ENCODE measurements at places on chromosomes 4 and X. TPM values are rescaled to one million over a fixed set of nuclear protein-coding genes. Genes with fewer than 3 reads are reported as not detected.

SOD3 gene
- not detected for total RNA-seq

NWD2 gene
- total RNA-seq, result not detected

ZDHHC15 gene
- total RNA-seq, result not detected

OCIAD1 gene
- total RNA-seq, result 143 TPM

LRP2BP gene
- 1.4 TPM for total RNA-seq

FREM3 gene
- total RNA-seq, result not detected

RHOXF2 gene
- not detected for total RNA-seq

TIGD2 gene
- 9.6 TPM for total RNA-seq

DNA sequence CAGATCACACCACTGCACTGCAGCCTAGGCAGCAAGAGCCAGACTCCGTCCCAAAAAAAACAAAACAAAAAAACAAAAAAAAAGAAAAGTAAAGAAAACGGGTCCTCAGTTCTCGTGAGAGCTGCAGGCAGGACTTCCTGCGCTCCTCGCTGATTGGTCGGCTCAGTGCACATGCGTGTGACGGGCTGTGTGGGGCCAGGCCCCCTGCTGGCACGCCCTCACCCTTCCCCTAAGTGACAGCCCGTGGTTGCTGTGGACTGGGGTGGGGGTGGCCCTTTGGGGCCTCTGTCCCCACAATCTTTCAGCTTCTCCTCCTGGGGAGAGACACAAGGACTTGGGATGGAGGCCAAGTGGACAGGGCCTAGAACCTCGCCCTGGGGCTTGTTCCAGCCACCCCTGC lies at the start of gene FAM9B:
Gene FAM9B (minus strand): TSS at position 139 of the 400 bp plus-strand sequence. CDS start 1,141 bp downstream, outside the sequence.
- no peak for DNase-seq

DNA sequence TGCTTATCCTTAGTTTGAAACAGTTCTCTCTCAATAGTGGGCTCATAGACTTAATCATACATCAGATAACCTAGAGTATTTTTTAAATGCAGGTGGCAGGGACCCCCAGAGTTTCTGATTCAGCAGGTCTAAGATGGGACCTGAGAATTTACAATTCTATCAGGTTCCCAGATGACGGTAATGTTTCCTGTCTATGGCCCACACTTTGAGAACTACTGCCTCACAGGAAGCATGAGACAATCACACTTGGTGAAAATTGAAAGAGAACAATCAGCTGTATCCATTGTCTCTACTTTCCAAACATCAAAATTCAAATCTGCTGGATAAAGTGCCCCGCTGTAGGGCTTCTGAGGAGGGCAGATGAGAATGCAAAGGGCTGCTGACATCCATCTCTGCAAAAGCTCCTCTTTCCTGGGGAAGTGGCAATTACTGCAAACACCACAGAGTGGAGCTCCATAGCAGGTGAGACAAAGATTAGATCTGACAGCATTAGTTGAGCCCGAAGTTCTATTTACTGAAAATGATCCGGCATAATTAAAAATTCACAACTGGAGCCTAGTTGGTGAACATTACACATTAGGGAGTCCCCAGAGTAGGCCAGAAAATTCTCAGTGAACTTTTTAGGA lies 187.8 kb upstream of the MBNL3 start:
- DNase-seq, result no peak

DNA sequence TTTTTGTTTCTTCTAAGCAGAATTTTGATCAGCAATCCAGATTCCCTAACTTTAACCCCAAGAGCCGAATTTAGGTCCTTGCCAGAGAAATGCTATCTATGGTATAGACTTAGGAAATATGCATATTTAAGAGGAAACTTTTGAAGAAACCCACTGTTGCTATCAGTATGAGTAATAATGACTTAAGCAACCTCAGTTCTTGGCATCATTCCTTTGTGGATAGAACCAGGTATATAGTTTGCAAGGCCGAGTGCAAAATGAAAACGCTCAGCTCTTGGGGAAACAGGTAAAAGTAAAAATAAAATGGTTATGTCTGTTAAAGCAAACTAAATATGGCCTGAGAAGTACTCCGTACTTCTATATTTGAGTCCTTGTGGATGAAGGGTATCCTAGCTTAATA lies 78.1 kb downstream of the ARSF start:
- no peak for DNase-seq

GRCh38 chr4:19178835-19179234 lies 1072.9 kb upstream of the SLIT2 start:
- no peak for DNase-seq

DNA sequence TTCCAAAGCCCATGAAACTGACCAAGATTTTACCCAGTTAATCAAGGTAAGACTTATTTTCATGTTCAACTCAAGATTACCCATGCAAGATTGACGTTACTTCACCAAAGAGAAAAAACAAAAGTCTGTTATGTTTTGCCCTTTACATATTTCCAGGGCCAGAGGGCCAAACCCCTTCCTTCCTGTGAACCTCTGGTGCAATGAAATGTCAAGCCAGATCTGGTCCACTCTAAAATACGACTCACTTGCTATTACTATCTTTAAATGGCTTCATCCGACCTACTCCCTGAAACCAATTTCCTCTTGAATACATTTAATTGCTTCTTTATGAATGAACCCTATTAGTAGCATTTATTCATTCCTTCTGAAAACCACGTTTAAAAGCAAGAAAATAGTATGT lies 33.0 kb downstream of the TSPAN5 start:
- DNase-seq, result no peak

GRCh38 chr4:145589916-145590702 lies 29.1 kb upstream of the MMAA start:
- DNase-seq, result no peak

- no peak for DNase-seq
Observed at GRCh38 chr4:142435599-142436235, 410.4 kb downstream of the INPP4B start.

GRCh38 chr4:67909905-67910584 lies 26.2 kb upstream of the TMPRSS11D start:
- DNase-seq, result peak; percentile 44

DNA sequence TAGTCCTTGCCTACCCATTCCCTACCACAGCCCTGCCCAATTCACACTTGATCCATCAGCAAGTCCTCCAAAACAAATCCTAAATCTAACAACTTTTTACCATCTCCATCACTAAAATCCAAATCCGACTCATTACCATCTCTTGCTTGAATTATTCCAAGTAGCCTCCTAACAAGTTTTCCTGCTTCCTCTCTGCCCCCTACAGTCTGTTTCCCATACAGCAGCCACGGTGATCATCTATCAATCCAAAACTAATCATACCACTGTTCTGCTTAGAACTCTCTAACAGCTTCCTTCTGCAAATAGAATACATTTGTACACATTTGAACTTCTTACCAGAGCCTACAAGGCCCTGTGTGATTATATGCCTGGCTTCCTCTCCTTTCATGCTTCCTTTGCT lies 133.0 kb downstream of the SHROOM4 start:
- no peak for DNase-seq

DNA sequence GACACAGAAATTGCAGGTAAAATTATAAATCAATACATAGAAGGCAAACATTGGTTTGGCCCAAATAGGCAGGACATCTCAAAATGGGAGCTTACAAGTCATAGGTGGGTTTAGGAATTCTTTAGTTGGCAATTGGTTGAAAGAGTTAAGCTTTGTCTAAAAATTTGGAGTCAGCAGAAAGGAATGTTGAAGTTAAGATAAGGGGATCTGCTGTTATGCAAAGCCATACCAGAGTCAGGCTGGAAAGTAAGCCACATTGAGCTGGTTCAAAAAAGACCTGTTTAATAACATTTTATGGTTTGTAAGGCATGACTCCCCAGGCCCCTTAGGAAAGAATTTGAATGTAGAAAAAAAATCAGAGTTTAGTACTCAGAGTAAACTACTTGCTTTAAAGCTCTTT lies 92.6 kb downstream of the IL13RA2 start:
- no peak for DNase-seq

GRCh38 chrX:817759-818300 lies 187.2 kb downstream of the SHOX start:
- DNase-seq, result no peak

GRCh38 chr4:80897537-80898303 lies 132.8 kb upstream of the BMP3 start:
- DNase-seq, result no peak

- DNase-seq, result no peak
Observed at GRCh38 chr4:665381-665750, 8.7 kb downstream of the ATP5ME start.

GRCh38 chrX:17390419-17390850 lies 15.4 kb downstream of the NHS start:
- no peak for DNase-seq
